Kidney (tissue), 22 donors: ENCODE measurements at places on chromosomes 11 and 22. TPM values are rescaled to one million over a fixed set of nuclear protein-coding genes. Genes with fewer than 3 reads are reported as not detected.

The C22orf42 gene
- total RNA-seq: not detected

The OR4D5 gene
- not detected for total RNA-seq

The HSPB2 gene
- total RNA-seq: 4.4 TPM

The STK33 gene
- 11.9 TPM for total RNA-seq

The RFPL2 gene
- not detected for total RNA-seq

The OR5P2 gene
- 0.25 TPM for total RNA-seq

The DEUP1 gene
- total RNA-seq: 0.57 TPM

The PGA3 gene
- total RNA-seq: 0.54 TPM

DNA sequence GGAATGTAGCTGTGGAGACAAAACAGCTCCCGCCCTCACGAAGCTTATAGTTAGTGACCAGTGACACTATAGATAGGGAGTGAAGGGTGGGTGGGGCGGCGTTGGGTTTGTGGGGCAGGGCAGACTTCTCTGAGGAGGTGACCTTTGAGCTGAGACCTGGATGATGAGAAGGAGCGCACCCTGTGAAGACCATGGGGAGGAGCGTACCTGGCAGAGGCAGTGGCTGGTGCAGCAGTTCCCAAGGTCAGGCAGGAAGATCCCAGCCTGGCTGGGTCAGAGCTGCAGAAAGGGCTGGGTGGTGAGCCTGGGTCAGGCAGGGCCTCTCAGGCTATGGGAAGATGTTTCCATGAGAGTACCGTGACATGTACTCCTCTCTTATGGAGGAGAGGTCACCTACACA is 135.0 kb upstream of the RCN1 start:
- no peak for DNase-seq
- H3K36me3 ChIP-seq: no peaks in the 10 kb centered on the region
- no peak overlapping the region for H3K27ac ChIP-seq
- no peak overlapping the region for H3K4me3 ChIP-seq

- peaks cover 27% of the 10 kb centered on the region for H3K36me3 ChIP-seq
- H3K4me1 ChIP-seq: peaks cover 5% of the 10 kb centered on the region
- H3K27ac ChIP-seq: no peak overlapping the region
- DNase-seq: peak; percentile 5
These were observed 3.6 kb downstream of the SMDT1 start for GRCh38 chr22:42083119-42083518.

- no peaks in the 10 kb centered on the region for H3K36me3 ChIP-seq
- no peaks in the 10 kb centered on the region for H3K27me3 ChIP-seq
- H3K27ac ChIP-seq: no peak overlapping the region
These were observed 10.4 kb downstream of the MUC6 start for GRCh38 chr11:1026163-1026450.

DNA sequence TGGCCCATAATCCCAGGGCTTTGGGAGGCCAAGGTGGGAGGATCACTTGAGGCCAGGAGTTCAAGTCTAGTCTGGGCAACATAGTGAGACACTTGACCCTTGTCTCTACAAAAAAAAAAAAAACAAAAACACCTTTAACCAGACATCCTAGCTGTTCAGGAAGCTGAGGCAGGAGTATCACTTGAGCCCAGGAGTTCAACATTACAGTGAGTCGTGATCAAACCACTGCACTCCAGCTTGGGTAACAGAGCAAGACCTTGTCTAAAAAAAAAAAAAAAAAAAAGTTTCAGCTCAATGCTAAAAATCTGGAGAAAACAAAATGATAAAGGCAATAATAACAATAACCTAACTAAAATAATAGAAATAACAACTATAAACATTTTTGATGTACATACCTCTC is 22.6 kb upstream of the APLP2 start:
- no peak for DNase-seq
- no peaks in the 10 kb centered on the region for H3K27me3 ChIP-seq
- H3K27ac ChIP-seq: no peak overlapping the region
- no peak overlapping the region for H3K4me3 ChIP-seq
- H3K36me3 ChIP-seq: no peaks in the 10 kb centered on the region

DNA sequence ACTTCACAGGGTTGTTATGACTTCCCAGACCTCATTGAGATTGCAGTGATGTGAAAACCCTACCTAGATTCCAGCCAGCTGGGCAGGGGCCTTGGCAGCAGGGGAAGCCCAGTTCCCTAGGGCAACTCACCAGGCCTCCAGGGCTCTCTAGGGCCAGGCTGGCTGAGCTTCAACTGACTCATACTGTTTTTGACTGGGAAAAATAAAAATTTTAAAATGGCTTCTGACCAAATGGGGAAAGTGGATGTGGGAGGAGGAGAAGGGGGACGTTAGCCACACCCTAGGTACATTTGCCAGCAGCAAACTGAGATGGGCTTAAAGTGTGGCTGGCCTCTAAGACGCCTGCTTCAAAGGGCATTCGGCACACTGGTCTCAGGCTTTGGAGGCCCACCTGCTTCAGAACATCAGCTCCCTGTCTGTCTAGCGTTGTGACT is 39.0 kb downstream of the BMAL1 start:
- no peaks in the 10 kb centered on the region for H3K27me3 ChIP-seq
- peak overlapping the region; percentile 61 for H3K27ac ChIP-seq
- peaks cover 12% of the 10 kb centered on the region for H3K4me1 ChIP-seq
- H3K36me3 ChIP-seq: no peaks in the 10 kb centered on the region
- DNase-seq: no peak
- H3K4me3 ChIP-seq: no peak overlapping the region

DNA sequence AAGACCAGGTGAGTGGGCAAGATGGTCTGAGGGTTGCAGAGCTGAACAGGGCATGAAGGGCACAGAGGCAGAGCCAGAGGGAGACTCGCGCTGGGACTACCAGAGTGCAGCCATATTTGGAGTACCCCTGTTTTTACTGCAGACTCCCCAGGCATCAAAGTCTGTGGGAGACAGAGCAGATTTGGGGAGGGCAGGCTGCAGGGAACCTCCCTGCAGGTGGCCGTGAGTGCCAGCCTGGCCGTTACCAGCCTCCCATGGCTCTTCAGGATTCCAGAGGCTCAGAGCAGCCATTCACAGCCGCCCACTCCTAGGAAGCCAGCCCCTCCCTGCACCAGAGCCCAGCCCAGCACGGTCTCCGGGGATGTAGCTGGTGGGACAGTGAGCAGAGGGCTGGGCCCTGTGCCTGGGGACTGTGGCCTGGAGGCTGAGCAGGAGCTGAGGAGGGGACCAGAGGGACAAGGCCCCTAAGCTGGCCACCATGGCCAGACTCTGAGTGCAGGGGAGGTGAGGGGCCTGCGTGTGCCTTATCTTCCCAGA is at the start of gene SEPTIN3:
SEPTIN3 (plus strand) TSS at position 334 of the 537 bp plus-strand sequence. CDS start 2,050 bp downstream, outside the sequence.
- no peaks in the 10 kb centered on the region for H3K4me1 ChIP-seq
- no peak within 1 kb of the TSS for H3K4me3 ChIP-seq
- H3K27me3 ChIP-seq: no peaks in the 10 kb centered on the region
- no peak for DNase-seq

- H3K4me3 ChIP-seq: no peak overlapping the region
- no peaks in the 10 kb centered on the region for H3K4me1 ChIP-seq
- H3K27me3 ChIP-seq: no peaks in the 10 kb centered on the region
- no peak for DNase-seq
- no peaks in the 10 kb centered on the region for H3K36me3 ChIP-seq
These were observed 92.8 kb downstream of the FAR1 start for GRCh38 chr11:13761250-13761649.
